Naive B cell (primary cell): ENCODE measurements at places on chromosomes 12 and 14.

DNA sequence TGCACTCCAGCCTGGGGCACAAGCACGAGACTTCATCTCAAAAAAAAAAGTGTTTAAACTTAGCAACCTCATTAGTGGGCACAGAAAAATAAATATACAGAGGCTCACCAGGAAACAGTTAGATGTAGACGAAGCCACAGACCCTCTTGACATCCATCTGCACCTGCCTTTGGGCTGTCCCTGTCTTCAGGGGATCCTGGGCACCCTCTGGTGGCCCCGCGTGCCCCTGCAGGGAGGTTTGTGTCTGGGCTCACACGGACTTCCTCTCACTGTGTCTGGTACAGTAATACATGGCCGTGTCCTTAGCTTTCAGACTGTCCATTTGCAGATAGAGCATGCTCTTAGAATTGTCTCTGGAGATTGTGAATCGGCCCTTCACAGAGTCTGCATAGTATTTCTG is 916.5 kb downstream of the TMEM121 start:
- DNase-seq, result peak; percentile 68

- no peak for DNase-seq
Measured at GRCh38 chr12:2115101-2115845, 62.5 kb downstream of the CACNA1C start.

- DNase-seq, result no peak
Measured at GRCh38 chr12:14962797-14963196, 1.4 kb upstream of the ARHGDIB start.

DNA sequence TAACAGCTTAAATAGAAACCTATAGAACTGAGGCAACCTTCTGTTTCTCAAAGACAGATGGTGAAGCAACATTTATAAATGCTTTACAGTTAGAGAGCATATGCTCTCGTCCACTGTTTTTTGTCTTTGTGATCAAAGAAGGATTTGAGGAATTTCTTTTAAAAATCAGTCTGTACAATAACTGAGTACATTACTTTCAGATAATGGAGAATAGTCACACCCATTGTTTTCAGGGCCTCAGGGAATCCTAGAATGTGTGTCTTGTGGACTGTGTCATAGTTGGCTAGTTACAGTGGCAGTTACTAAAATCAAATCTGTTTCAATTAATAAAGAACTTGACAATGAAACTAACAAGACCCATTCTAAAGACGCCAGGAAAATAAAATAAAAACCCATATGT is 107.9 kb downstream of the PRKCH start:
- no peak for DNase-seq

DNA sequence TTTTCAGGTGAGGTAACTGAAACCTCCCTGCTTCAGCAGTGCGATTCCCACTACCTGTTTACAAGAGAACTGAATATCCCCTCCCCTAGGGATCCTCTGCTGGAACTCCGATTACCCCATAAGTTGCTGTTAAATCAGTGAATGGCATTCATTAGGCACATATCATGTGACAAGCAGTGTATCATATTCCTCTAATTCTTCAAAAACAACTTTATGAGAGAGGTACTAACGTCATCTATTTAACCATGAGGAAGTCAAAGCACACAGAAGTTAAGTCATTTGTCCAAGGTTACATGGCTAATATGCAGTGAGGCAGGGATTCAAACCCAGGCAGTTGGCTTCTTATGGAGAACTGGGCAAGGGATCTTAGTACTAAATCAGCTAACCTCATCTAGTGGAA is 43.9 kb upstream of the PCED1B start:
- DNase-seq, result no peak

- DNase-seq, result no peak
Measured at GRCh38 chr14:85334316-85334715, 195.6 kb upstream of the FLRT2 start.

- no peak for DNase-seq
Measured at GRCh38 chr14:70318635-70319013, 40.9 kb downstream of the COX16 start.

GRCh38 chr12:114746297-114747011 is 62.5 kb upstream of the TBX3 start:
- DNase-seq, result no peak

- no peak for DNase-seq
Measured at GRCh38 chr12:80442426-80443222, 1.4 kb upstream of the PTPRQ start.

DNA sequence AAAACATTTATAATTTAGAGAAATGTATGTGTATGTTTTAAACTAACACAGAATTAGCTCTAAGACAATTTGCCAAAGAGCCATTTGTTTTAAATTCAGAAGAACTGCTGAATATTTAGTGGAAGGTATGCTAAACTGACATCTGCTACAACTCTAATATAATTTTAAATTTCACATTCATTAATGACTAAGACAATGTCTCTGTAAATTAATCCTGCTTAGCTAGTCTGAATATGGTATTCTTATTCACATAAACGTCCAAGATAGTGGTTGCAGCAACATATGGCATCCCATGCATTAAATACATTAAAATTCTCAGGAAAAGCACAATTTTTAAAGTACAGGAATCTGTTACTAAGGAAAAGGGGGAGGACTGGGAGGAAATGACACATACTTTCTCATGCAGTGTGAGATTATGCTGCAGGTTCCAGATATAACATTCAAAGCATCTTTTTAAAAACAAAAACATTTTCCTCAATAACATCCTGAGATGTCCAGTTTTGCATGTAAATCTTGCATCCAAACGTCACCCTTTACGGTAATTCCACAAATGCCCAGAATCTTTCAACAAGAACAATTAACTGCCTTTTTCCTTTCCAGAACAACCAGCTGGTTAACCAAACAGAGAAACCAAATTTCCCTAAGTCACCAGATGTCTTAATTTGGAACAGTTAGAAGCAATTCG is 26.9 kb downstream of the WDR89 start:
- no peak for DNase-seq

DNA sequence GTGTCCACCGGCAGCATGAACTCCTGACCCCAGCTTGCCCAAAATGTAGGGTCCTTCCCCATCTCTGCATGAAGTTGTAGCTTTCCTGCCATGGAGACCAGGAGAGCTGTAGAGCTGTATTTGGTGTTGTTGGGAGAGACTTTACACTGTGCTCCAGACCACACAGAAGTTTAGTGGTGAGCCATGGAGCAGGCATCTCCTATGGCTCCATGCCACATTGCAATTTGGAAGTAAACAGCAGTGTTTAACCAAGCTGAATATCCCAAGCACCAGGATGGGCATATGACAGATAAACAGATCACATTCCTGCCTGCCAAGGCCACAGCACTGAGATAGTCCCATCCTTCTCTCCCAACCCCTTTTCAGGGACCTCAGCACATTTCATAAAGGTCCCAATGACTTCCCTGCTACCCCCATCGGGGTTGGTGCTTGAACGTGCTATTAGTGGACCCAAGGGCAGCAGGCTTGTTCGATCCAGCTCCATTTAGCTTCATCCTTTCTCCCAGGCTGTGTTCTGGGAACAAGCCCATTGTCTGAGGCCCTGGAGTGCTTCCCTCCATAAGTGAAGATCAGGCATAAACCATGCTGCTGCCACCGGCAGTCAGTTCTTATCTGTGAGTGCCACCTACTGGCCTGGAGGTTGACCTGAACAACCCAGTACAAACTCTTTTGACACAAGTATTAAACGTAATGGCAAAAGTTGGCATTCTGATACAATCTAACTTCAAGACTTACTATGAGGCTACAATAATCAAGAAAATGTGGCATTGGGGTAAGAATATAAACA is 172.3 kb upstream of the ATXN7L3B start:
- DNase-seq, result no peak

DNA sequence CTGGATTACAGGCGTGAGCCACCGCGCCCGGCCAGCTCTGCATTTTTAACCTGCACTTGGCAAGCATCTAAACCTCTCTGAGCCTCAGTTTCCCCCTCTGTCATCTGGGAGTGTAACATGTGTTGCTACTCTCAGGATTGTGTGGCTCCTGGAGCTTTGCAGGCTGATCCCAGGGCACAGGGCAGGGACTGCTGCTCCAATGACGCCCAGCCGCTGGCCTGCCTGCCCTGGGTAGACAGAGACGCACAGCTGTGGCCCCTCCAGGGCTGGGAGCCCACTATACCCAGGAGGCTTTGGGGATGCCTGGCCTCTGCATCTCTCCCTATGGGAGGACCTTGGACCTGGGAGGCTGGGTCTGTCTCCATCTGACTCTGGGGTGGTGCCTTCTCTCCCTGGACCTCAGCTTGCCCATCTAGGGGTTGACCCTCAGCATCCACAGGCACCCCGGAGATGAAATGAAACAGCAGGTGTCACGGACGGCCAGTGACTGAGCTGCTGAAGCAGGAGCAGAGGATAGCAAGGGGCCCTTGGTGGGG is 13.7 kb downstream of the ARL6IP4 start:
- DNase-seq, result no peak

DNA sequence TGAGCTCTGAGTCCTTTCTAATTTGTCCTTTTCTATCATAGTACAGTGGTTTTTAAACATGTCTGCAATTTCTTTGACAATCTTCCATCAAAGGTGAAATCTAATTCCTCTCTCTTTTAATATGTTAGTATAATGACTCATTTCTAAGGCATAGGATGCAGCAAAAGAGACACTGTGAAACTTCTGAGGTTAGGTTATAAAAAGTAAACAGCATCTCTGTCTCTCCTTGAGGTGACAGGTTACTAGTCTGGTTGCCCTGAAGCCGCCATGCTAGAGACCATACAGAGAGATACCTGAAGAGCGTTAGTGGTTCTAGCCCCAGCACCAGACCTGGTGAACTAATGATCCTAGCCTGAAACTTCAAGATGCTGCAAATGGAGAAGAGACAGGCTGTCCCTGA is 114.3 kb downstream of the PPM1A start:
- DNase-seq, result no peak

GRCh38 chr14:54325766-54326165 is 71.0 kb upstream of the CDKN3 start:
- DNase-seq, result no peak

GRCh38 chr12:86683568-86684304 is 427.5 kb upstream of the MGAT4C start:
- DNase-seq, result no peak

GRCh38 chr12:52327830-52328500 is 6.8 kb upstream of the KRT83 start:
- no peak for DNase-seq

GRCh38 chr12:45432710-45433109 is 216.8 kb downstream of the ANO6 start:
- DNase-seq, result no peak

- no peak for DNase-seq
Measured at GRCh38 chr12:104648756-104649155, 192.0 kb downstream of the CHST11 start.

DNA sequence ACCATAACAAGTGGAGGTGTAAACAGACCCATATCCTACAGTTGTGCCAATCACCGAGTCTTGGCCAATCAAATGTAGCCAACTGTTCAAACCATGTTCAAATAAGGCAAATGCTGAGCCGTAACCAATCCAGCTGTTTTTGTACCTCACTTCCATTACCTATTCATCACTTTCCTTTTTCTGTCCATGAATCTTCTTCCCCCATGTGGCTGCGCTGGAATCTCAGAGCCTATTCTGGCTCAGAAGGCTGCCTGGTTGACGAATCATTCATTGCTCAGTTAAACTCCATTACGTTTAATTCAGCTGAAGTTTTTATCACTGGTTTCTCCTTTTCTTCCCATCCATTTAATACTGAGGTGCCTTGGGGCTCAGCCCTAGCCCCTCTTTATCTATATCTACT is 71.1 kb downstream of the TBC1D30 start:
- DNase-seq, result no peak

DNA sequence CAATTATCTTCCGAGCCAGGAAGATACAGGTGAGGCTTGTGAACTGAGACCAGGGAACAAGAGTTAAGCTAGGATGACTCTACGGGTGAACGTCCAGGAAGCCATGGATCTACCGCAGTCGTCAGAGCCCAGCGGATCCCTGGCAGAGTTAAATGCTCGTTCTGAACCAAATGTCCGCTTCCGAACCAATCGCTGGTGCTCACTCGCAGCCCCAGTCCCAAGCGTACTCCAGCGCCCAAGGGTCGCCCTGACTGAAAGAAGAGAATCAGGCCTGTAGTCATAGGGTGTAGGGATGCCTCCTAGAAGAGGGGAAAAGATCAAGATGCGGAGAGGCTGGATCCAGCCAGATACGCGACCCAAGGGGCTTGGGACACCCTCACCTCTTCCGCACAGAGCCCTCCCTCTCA is 283 bp downstream of the VIPAS39 start:
- no peak for DNase-seq
